ENCODE measurements at places on chromosomes 12 and 14.

- no peak for DNase-seq
These were observed 189.6 kb upstream of the TMEM132C start for GRCh38 chr12:128077211-128077916.

DNA sequence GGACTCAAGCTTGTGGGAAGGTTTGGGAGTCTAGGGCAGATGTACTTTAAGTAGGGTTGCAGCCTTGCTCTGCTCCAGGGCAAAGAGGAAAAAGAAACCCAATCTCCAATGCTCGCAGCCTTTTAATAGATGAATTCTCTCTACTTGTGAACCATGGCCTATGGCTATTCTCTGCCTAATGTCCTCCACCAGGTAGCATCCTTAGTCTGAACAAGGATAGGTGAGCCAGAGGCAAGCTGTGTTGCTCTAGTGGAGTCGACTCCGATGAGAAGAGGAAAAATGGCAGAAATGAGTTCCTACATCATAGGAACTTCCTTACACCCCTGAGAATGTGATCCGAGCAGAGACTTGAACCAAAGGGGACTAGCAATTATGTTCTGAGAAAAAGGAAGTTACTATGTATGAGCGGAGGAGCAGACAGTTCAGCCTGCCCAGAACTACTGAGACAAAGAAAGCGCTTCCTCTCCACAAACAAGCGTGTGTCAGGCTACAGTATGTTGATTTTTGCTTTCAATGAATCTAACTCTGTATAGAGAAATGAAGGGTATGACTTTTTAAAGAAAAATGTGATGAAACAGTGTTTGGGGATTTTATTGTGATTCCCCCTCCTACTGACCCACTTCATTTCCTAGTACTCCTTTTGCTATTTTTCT lies 153.6 kb upstream of the ARID2 start:
- DNase-seq, result no peak

DNA sequence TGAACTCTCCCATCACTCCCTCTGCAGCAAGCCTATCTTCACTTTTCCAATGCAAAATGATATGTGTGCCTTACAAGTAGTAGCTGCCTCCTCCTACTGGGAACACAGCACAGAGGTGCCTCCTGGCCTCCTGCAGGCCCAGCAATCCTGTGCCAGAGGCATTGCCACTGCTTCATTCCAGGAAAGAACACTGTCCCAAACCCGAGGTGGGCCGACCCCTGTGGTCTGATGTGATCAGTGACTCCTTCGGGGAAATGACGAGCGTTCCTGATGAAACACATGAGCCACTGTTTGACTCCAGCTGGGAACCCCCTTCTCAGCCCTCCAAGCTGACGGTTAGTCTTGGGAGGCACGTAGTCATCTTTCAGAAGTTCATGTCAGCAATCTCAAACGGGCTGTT lies 19.5 kb downstream of the PSMC1 start:
- no peak for DNase-seq

- DNase-seq, result no peak
These were observed 63.1 kb upstream of the FGD4 start for GRCh38 chr12:32336261-32336660.

DNA sequence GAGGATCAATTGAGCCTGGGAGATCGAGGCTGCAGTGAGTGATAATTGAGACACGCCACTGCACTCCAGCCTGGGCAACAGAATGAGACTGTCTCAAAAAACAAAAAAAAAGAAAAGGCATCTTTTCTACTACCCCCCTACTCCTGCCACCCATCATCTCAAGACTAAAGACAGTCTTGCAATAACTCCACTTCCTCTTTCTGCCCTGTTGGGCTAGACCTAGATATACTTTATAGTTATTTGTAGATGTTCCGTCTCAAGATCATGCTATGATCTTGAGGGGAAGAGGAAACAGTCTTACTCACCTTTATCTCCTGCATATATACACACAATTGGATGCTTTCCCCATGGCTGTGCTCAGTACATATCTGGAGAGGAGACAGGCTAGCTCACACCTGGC lies 12.1 kb upstream of the ESPL1 start:
- no peak for DNase-seq

DNA sequence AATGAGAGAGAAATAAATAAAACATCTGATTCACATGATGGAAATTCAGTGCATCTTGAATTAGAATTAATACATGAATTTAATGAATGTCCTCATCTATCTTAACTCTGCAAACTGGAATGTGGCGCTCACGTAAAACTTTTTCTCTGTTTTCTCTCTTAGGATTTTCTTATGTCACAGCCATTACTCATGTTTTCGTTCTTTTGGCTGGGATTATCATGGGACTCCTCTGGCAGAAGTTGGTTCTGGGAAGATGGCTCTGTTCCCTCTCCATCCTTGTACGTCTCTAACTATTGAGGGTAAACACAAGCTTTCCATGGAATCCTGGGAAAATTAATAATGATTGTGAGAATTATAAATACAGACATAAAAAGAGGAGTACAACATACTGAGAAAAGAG lies 5.0 kb downstream of the CLEC12B start:
- DNase-seq, result no peak

- no peak for DNase-seq
These were observed 153.5 kb upstream of the MAX start for GRCh38 chr14:65255583-65256461.

DNA sequence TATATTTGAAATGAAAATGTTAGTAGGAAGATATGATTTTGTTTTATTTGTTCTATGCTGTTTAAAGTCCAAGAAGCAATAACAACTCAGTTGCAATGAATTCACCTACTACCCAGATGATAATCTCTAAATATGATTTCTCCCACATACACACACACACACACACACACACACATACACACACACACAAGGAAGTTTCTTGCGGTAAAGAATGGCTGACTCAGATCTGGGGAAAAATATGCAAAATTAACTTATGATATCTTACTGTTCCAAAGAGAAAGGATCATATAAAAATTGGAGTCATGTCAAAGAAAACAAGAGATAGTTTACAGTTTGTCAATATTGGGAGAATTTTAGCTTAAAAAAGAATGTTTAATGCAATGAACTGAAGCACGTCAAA lies 456.7 kb downstream of the SLC16A7 start:
- DNase-seq, result no peak

GRCh38 chr14:22084393-22085281 lies 411.0 kb upstream of the OR4E1 start:
- no peak for DNase-seq

DNA sequence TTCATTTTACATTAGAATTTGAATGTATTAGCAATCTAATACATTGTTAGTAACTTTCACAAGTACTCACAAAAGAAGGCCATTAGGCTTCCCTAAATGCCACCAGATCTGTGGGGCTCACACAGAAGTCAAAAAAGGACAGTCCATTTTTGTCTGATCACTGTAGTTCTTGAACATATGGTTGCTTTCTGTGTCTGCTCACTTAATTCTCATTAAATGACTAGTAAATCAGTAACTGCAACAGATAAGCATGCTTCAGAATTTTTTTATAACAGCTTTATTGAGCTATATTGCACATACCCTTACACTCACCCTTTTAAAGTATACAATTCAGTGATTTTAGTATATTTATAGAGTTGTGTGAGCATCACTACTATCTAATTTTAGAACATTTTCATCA lies 71.4 kb downstream of the DENND5B start:
- DNase-seq, result no peak

DNA sequence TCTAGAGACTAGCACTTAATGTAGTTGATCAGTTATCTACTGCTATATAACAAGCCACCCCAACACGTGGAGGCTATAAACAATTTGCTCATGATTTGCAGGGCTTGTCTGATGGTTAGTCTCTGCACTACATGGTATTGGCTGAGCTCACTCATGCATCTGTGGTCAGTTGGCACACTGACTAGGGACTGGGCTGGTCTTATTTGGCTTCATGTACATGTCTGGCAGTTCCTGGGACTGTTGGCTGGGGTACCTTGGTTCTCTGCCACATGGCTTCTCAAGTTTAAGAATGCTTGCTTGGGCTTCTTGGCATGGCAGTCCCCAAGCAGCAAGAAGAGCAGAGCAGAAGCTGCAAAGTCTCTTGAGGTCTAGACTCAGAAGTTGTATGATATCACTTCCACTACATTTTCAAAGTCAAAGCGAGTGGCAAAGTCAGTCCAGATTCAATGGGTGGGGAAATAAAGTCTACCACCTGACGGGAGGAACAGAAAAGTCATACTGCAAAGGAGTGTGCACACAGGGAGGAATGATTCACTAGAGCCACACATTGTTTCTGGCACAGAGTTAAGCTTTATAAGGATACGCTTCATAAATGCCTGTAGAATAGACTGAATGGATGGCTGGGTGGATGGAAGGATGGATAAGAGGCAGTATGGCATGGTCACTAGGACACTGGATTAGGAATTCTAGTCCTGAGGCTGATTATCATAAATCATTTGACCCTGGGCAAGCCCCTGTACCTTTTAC lies 44.8 kb upstream of the PTHLH start:
- no peak for DNase-seq

- no peak for DNase-seq
These were observed 293.2 kb downstream of the DPF3 start for GRCh38 chr14:72600551-72601330.

- DNase-seq, result no peak
These were observed 97.6 kb downstream of the RAD52 start for GRCh38 chr12:851913-852312.

DNA sequence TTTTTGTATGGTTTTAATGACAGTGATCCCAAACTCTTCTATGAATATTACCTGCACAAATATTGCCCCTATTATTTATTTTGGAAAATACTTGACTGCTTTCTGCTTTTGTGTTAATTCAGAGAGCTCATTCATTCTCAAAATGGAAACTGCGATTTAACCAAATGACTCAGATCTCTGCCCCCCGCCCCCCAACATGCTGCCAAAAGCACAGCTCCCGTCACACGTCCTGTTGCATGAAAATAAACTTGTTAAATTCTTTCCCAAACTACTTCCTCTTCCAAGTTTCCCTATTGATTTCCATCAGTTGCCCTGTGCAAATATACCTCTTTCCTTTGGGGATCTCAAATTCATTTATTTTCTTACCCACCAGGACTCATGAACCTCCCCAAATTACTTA lies 18.0 kb upstream of the NRDE2 start:
- DNase-seq, result no peak

- DNase-seq, result no peak
These were observed 369.6 kb downstream of the ATP23 start for GRCh38 chr12:58310809-58311622.

Measured in activated CD8-positive, alpha-beta memory T cell treated with anti-CD3 and anti-CD28 coated beads for 1 hour (primary cell).